ENCODE measurements at places on chromosomes 7 and 10. TPM values are rescaled to one million over a fixed set of nuclear protein-coding genes. Genes with fewer than 3 reads are reported as not detected.

DNA sequence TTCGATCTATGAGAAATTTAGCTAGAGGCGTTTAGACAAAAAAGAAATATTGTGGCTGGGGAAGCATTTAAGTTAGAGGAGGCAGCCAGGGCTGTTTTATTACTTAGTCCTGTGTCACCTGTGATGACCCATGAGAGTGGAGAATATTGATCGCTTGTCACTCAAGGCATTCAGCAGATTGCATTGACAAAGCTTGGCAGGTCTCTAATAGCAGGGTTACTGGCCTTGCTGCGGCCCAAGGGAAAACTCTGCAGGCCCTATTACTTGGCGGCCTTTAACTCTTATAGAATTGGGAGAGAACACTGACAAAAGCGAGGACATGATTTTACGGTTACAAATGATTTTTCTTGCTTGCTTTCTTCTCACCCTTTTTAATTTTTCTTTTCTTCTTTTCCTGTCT is 473.5 kb downstream of the AUTS2 start:
- peak overlapping the region; percentile 9 for H3K27ac ChIP-seq
- DNase-seq, result no peak
- H3K4me1 ChIP-seq, result peaks cover 53% of the 10 kb centered on the region
- no peak overlapping the region for H3K4me3 ChIP-seq
- no peaks in the 10 kb centered on the region for H3K36me3 ChIP-seq
- no peaks in the 10 kb centered on the region for H3K27me3 ChIP-seq

DNA sequence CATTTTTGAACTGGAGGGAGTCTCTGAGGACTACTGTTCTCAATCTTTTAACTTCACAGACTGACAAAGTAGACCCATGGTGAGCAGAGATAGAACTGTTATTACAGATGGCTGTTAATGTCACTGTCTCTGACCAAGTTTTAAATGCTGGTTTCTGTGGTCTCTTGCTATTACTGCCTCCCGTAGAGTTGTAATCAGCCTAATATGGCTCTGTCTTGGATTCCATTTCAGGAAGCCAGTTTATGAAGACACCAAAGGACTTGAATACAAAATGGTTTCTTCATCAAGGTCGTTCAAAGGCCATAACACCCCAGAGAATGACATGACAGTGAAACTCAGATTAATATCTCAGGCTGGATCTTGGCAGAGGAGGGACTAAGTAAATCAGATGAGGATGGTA is 3.9 kb downstream of the SFRP4 start:
- DNase-seq, result no peak
- peaks cover 16% of the 10 kb centered on the region for H3K4me1 ChIP-seq
- H3K27me3 ChIP-seq, result peaks cover 48% of the 10 kb centered on the region
- H3K36me3 ChIP-seq, result no peaks in the 10 kb centered on the region

GRCh38 chr7:77351539-77352004 is 64.6 kb downstream of the GSAP start:
- DNase-seq, result peak; percentile 44
- peak overlapping the region; percentile 91 for H3K27ac ChIP-seq
- peaks cover 42% of the 10 kb centered on the region for H3K4me1 ChIP-seq
- no peaks in the 10 kb centered on the region for H3K27me3 ChIP-seq
- peaks cover 8% of the 10 kb centered on the region for H3K36me3 ChIP-seq

Gene PRF1
- 3.8 TPM for polyA plus RNA-seq

Gene CFAP58
- polyA plus RNA-seq, result not detected

DNA sequence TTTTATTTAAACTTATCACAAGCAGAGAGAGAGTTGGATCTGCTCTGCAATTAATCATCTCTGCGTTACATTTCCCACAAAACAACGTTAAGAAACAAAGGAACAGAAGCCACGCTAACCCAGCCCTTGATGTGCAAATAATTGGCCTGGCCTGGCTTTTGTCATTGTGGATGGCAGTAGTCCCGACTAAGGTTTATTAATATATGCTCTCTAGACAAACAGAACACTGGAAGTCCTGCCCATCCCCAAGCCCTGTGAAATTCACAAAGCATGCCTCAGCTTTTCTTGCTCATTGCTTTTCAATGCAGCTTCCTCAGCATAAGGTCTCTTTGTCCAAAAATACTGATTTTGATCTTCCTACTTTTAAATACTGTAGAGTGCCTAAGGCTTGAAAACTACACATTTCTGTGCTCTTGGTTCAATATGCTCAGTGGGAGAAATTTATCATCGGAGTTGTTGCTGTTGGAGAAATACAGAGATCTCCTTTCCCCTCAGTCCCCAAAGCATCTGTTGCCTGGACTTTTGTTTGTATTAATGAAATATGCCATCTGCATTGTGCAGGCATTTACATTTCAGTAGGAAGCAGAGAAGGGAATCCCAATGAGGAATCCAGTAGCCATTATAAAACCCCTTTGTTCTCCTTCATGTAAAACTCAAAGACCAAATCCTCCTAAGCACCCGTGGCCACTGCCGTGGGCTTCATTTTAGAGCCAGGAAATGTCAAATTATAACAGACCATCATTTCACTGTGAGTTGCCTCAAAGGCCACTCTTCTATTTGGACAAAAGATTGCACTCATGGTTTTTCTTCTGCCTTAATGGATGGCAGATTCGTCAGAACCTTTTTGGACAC is 61.1 kb downstream of the SORCS1 start:
- no peaks in the 10 kb centered on the region for H3K36me3 ChIP-seq
- no peak overlapping the region for H3K4me3 ChIP-seq
- no peak for DNase-seq
- H3K27me3 ChIP-seq, result no peaks in the 10 kb centered on the region
- H3K4me1 ChIP-seq, result no peaks in the 10 kb centered on the region

DNA sequence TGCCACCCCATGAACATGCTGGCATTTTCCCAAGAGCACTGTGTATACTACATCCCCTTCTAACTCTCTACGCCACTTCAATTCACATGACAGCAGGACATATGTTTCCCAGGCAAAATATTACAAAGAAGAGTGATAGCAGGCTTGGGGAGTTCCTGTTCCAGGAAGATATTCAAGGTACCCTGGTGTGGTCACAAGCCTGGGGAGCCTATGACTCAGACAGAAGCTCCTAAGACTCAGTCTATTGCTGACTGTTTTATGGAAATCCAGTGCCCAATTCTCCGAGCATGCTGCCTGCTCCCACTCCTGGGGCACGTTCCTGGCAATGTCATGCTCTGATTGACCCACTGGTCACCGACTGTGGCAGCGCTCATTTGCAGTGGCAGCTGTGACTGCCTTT is 23.5 kb upstream of the ABLIM1 start:
- no peak overlapping the region for H3K27ac ChIP-seq
- H3K27me3 ChIP-seq, result no peaks in the 10 kb centered on the region
- no peaks in the 10 kb centered on the region for H3K4me1 ChIP-seq
- no peak for DNase-seq
- no peaks in the 10 kb centered on the region for H3K36me3 ChIP-seq

GRCh38 chr7:10998996-10999757 is 25.5 kb downstream of the PHF14 start:
- no peaks in the 10 kb centered on the region for H3K27me3 ChIP-seq
- no peak overlapping the region for H3K4me3 ChIP-seq
- H3K36me3 ChIP-seq, result peaks cover 17% of the 10 kb centered on the region
- H3K27ac ChIP-seq, result peak overlapping the region; percentile 64
- no peak for DNase-seq

GRCh38 chr10:85545874-85546273 is 820.7 kb downstream of the GRID1 start:
- no peaks in the 10 kb centered on the region for H3K4me1 ChIP-seq
- no peak overlapping the region for H3K27ac ChIP-seq
- no peaks in the 10 kb centered on the region for H3K36me3 ChIP-seq
- H3K4me3 ChIP-seq, result no peak overlapping the region
- H3K27me3 ChIP-seq, result peaks cover 40% of the 10 kb centered on the region

Gene SBDS
- polyA plus RNA-seq, result 70.7 TPM

Gene LEP
- polyA plus RNA-seq, result not detected

Gene INTS1
- polyA plus RNA-seq, result 12.8 TPM

- H3K36me3 ChIP-seq, result no peaks in the 10 kb centered on the region
- no peak overlapping the region for H3K4me3 ChIP-seq
- peaks cover 22% of the 10 kb centered on the region for H3K27me3 ChIP-seq
- no peak overlapping the region for H3K27ac ChIP-seq
Observed at GRCh38 chr10:78269060-78269459, 235.4 kb downstream of the RPS24 start.

DNA sequence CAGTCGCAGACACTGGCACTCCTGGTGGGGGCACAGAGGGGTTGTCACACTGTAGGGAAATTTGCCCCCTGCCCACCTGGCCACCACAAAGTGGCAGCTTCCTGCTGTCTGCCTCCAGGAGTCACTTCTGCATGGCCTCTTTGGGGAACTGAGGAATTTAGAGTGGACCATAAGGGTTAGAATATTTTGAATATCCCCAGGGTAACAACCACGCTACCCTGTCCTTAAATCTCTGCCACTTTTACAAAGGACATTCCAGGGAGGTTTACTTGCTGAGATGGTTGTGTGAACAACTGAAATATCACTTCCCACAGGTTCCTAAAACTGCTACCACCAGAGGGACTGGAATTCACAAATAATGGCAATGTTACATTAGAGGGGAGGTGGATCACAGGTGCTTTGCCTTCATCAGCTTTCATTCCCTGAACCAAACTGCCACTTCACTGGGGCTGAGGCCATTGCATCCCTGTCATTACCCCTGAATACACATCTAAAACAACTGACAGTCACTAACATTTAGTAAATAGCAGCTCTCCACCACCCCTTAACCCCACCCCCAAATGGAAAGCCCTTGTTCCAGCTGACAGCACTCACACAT is 88.1 kb upstream of the IFRD1 start:
- H3K36me3 ChIP-seq, result no peaks in the 10 kb centered on the region
- H3K4me1 ChIP-seq, result no peaks in the 10 kb centered on the region
- DNase-seq, result no peak
- H3K27ac ChIP-seq, result no peak overlapping the region
- H3K27me3 ChIP-seq, result no peaks in the 10 kb centered on the region
- H3K4me3 ChIP-seq, result no peak overlapping the region

Gene NPC1L1
- polyA plus RNA-seq, result not detected

Gene SKAP2
- 122 TPM for polyA plus RNA-seq

Gene CYP26A1
- not detected for polyA plus RNA-seq

- no peak for DNase-seq
- no peaks in the 10 kb centered on the region for H3K27me3 ChIP-seq
- peaks cover 9% of the 10 kb centered on the region for H3K36me3 ChIP-seq
- H3K4me3 ChIP-seq, result no peak overlapping the region
Observed at GRCh38 chr7:2181077-2181854, 51.5 kb downstream of the MAD1L1 start.

GRCh38 chr10:132110111-132110521 is 44.4 kb downstream of the JAKMIP3 start:
- H3K4me1 ChIP-seq, result no peaks in the 10 kb centered on the region
- H3K36me3 ChIP-seq, result no peaks in the 10 kb centered on the region
- H3K27ac ChIP-seq, result no peak overlapping the region
- no peaks in the 10 kb centered on the region for H3K27me3 ChIP-seq
- no peak for DNase-seq
